ENCODE measurements at places on chromosomes 1 and 21.
A peak's percentile ranks its signal among the peaks of the same experiment; 100 is the strongest.

DNA sequence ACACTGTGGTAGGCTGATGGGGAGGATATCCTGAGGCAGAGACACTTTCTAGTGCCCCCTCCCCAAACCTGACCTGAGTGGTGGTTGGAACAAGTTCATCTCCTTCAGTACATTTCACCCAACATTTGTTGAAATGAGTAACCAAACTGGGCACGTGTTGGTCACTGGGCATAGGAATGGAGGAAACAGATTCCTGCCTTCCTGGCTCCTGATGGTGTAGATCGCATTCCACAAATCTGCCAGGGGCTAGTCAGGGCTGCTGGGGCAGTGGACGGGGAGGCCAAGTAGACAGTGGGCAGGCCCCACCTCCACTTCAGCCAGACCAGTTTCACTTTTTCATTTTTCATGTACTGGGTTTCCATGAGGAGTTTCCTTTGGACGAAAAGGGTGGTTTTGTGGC is 16.5 kb upstream of the ALX3 start:
- no peak for DNase-seq

DNA sequence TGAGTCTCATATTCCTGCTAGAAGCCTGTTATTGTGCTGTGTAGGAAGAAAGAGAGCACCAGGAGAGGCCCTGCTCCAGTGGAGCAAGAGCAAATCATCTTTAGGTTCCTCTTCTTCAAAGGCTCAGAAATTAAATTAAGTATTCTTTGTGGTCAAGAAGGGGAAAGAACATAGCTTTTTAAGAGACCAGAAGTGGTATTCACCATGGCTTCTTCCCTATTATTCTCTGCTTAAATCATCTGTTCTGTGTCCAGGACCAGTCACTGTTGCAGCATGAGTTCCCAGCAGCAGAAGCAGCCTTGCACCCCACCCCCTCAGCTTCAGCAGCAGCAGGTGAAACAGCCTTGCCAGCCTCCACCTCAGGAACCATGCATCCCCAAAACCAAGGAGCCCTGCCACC is 1.1 kb downstream of the SPRR1B start:
- DNase-seq = no peak

GRCh38 chr1:221228594-221228993 is 349.4 kb downstream of the HLX start:
- DNase-seq = peak; percentile 84

DNA sequence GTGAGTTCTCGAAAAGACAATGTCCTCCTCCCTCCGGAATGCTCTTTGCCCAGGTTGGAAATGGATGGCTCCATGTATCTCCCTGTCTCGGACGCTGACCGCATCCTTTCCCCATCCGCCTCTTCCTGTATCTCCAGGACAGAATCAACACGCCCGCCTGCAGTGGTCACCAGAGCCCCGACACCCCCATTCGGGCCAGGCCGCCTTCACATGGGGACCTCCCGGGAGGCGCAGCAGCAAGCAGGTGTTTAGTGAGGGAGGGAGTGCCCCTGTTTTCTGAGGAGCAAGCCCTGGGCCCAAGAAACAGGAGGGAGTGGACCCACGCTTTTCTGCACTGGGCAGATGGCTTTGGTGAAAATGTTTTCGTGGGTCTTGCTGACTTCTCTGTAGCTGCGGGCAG is 83.5 kb upstream of the TTC34 start:
- no peak for DNase-seq

DNA sequence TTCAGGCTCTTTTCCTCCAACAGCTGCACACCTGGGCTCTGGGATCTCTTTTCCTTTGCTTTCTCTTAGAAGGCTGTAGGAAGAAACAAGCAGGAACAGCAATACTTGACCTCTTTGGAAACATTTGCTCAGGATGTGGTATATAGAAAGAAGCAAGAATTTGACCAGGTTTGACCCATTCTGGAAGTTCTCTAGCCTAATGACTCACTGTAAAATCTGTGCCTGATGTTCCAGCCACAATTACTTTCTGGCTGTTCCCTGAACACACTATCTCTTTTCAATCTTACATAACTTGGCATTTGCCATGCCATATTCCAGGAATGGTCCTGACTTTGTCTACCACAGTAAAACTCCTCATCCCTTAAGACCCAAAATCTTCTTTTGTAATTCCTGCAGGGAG is 419.9 kb upstream of the DAB1 start:
- DNase-seq = no peak

DNA sequence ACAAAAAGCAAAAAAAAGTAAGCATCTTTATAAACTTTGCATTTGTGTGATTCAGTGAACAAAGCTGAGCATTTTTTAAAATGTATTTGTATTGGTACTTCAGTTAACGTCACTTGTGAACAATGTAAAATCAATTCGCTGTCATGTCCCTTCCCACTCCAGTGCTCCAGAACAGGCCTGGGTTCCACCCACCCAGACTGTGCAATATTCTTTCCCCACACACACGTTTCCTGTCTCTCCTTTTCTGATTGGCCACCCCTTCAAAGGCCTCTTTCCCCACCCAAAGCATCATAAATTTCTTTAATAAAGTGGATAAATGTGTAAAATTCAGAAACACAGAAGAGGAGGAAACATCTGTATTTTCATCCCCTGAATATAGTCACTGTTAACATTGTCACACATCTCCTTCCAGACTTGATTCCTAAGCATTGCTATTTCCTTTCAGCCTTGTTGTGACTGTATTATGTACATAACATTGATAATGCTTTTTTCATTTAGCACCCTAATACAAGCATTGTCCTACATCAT is 12.0 kb downstream of the CLEC20A start:
- DNase-seq = no peak
